ENCODE measurements at places on chromosomes 3 and 15.

GRCh38 chr3:195753581-195753980, 32.8 kb downstream of the MUC20 start:
- no peak for DNase-seq

GRCh38 chr15:78715930-78716329, 74.9 kb upstream of the CHRNB4 start:
- DNase-seq = no peak

- no peak for DNase-seq
Measured at GRCh38 chr3:124758851-124759635, 28.8 kb downstream of the UMPS start.

DNA sequence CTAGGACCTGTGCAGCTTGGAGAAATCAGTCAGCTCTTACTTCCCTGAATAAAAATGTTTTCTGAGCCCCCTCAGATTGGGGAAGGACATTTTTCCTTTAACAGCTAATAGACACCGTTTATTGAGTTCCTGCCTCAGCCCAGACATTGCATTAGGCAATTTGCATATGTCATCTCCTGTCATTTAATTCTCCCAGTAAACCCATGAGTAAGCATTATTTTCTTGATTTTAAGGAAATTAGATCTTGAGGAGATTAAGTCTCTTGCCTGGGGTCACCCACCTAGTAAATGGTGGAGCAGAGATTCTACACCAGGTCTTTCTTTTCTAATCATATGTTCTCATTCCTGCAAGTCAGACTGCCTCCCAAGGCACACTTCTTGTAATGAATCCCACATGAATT, 78.5 kb upstream of the SCN5A start:
- DNase-seq = no peak
